ENCODE measurements at places on chromosomes 6 and 20.

- no peak for DNase-seq
Observed at GRCh38 chr20:11626551-11626950, 291.1 kb upstream of the BTBD3 start.

DNA sequence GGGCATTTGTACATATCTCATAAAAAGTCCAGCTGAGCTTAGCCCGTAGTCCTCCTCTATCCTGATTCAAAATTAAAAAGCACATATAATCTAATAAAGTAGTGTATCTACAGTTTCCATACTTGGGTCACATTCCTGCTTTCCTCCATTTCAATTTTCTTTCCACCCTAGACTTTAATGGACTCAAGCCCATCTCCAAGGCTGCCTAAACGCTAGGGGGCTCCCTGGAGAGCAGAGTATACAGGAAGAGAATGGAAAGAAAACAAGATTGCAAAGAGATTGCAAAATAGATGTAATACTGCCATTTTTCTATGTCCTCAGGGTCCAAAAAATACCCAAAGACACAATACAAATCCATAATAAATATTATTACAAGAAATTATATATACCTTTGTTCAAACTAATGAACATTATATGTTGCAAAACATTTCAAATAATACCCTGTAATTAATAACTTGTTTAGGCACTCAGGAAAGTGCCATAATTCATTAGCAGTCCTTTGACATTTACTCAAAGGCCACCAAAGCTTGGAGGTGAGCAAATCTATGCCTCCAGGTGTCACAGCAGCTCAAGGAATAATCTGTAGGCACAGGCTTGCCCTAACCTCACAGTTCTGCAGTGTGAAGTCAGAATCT lies 2.4 kb upstream of the MCM3 start:
- DNase-seq = peak; percentile 72

GRCh38 chr6:43644940-43645612 lies at the start of gene RSPH9:
TSS of gene RSPH9 (plus strand) at chr6:43645036. CDS start at chr6:43645099, 63 bp downstream.
- peak; percentile 44 for DNase-seq

GRCh38 chr6:82013561-82014530 lies 233.7 kb downstream of the IBTK start:
- peak; percentile 48 for DNase-seq

DNA sequence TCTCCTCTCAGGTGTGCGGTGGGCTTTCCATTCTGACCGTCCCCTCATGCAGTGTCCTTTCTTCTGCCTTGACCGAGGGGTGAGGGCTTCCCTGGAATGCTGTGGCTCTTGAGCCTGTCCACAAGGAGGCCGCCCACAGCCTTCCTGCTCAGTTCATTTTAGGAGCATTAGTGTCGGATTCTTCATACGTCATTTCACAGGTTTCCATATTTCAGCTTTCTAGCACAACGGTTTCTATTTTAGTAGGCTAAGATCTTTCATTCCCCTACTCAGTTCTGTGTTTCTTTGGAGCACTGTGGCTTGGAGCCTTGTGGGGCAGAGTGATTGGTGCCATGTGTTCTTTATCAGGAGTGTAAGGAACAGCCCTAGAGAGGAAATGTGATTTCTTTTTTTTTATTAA lies 5.5 kb downstream of the PPP1R3G start:
- no peak for DNase-seq

DNA sequence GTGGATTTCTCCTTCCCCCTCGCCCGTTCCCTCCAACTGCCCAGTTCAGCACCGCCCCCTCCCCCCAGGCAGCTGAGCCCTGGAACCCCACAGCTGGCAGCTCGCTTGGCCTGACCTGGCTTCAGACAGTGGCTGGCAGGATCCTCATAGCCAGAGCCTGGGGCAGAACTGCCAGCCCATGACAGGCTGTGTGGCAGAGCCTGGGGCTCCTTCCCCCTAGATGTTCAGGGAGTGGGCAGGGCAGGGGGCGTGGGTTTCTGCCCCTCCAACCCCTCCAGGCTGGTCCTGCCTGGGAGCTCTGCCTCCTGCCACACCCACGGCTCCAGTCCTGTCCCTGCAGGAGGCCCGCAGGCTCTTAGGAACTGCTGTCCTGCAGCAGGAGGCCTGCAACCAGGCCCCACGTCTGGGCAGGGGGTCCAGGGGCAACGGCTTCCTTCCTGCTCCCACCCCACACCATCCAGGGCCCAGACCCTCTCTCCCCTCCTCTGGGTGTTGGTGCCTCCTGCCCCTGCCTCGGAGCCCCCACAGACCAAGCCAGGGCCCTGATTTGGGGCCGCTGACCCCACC lies 9.6 kb upstream of the KCNQ2 start:
- no peak for DNase-seq

GRCh38 chr20:48326868-48327267 lies 500.9 kb downstream of the PREX1 start:
- DNase-seq = no peak
